Effector memory CD4-positive, alpha-beta T cell (primary cell): ENCODE measurements at places on chromosomes 4 and X.

DNA sequence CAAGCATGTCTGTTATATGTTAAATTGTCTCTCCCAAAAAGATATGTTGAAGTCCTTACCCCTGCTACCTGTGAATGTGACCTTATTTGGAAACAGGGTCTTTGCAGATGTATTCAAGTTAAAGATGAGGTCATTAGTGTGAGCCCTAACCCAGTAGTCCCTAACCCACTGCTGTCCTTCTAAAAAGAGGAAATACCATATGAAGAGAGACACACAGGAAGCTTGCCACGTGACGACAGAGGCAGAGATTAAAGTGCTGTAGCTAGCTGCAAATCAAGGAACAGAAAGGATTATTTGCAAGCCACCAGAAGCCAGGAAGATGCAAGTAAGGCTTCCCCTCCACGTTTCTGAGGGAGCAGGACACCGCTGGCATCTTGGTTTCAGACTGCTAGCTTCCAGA, 150.1 kb downstream of the HNRNPD start:
- no peak for DNase-seq

- DNase-seq: no peak
Observed at GRCh38 chrX:150616863-150617198, 48.4 kb downstream of the MTM1 start.

- no peak for DNase-seq
Observed at GRCh38 chrX:99073551-99073950, 1336.5 kb downstream of the PCDH19 start.

GRCh38 chr4:7190691-7191545, 1.4 kb upstream of the SORCS2 start:
- no peak for DNase-seq

- no peak for DNase-seq
Observed at GRCh38 chr4:177369372-177369771, 59.7 kb downstream of the NEIL3 start.

GRCh38 chr4:79578606-79579005, 170.6 kb upstream of the GK2 start:
- no peak for DNase-seq

DNA sequence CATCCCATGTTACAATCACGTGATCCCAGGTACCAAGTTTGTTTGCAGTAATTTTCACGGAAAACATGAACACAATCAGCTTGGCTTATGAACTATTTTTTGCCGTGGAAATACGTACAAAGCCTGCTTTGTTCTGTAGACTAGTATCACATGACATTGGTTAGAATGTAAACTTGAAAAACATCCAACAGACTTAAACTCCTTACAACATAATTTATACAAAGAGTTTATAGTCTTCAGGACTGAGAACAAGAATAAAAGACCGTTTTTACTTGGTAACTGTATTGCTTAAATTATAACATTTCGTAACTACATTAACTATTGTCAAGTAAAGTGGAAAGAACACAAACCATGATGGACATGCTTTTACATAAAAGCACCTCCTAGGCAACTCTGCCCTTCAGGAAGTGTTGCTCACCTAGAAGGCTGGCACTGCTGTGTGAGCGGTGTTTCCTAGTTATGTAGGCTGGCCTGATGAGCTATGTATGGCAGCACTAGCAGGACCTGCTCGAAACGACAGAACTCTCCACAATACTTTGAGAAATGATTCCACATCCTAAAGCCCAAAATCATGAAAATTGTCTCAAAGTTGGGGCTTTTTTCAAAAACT, 41.8 kb upstream of the WDR1 start:
- DNase-seq: no peak

- DNase-seq: no peak
Observed at GRCh38 chrX:153848325-153848724, 18.0 kb upstream of the PDZD4 start.

DNA sequence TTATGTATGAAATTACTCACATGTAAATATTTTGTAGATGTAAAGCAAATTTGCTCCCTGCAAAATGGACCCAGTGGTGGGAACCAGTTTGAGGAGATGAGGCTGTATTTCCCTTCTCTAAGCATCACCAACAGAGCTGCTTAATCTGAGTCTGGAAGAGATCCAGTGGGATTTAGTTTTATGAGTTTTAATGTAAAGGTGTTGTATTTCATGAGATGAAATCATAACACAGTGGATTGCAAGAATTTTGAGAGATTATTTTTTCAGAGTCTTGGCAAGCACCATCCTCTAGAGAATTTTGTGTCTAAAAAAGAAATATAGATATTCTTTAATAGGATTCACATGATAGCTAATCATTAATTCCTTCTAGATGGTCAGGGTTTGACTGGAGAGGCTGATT, 35.6 kb upstream of the SFRP2 start:
- DNase-seq: no peak

DNA sequence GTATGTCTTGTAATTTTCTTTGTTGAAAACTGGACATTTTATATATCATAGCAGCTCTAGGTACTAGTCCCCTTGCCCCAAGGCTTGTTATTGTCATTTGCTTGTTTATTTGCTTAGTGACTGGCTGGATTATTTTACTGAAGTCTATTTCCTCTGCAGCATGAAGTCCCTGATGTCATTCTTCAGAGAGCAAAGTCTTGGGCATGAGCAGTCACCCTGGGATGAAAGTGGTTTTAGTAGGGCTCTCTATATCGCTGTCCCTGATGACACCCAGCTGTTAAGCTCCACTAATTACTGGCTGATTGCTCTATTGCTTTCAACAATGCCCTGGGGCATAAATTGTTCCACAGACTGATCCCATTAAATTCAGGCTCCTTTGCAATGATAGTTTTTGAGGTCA, 113.5 kb upstream of the USP9X start:
- no peak for DNase-seq

GRCh38 chr4:148737061-148737770, 295.0 kb upstream of the NR3C2 start:
- DNase-seq: no peak

DNA sequence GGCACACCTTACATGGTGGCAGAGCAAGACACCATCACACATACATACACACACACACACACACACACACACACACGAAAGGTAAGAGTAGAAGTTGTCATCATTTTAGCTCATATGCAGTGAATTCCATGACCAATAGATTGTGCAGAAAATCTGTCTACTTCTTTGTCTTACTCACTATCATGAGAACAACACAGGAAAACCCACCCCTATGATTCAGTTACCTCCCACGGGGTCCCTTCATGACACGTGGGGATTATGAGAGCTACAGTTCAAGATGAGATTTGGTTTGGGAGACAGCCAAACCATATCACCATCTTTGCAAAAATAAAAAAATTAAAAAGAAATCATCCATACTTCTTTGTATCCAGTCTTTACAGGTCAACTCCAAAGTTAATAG, 221.1 kb downstream of the BMPR1B start:
- no peak for DNase-seq

DNA sequence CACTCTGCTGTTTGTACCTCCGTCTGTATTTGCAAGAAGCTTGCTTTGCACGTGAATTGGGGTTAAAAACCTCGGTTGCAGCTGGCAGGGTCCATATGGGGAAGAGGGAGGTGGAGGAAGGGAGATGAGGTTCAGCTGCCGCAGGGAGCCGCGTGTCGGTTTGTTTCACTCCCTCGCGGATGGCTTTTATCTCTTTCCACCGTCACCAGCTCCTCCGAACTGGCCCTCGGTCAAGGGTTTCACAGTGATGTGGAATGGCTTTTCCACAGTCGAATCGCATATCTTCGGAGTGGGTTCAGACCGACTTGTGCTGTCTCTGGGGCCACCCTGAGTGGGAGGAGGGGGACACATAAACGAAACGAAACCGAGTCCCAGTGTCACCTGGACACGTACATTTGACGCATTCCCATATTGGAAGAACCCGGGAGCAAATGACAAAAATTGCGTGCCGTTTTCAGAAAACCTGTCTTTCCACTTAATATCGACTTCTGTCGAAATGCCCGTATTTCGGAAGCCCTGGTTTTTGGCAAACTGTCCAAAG, 929 bp downstream of the ZBTB33 start:
- DNase-seq: no peak

DNA sequence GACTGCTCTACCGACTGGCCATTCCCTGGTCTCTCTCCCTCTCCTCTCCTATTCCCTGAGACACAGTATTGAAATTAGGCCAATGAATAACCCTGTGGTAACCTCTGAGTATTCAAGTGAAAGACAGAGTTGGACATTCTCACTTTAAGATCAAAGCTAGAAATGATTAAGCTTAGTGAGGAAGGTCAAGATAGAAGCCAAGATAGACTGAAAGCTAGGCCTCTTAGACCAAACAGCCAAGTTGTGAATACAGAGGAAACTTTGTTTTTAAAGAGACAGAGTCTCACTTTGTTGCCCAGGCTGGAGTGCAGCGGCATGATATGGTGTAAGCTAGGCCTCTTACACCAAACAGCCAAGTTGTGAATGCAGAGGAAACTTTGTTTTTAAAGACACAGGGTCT, 64.6 kb downstream of the KDM6A start:
- DNase-seq: no peak

DNA sequence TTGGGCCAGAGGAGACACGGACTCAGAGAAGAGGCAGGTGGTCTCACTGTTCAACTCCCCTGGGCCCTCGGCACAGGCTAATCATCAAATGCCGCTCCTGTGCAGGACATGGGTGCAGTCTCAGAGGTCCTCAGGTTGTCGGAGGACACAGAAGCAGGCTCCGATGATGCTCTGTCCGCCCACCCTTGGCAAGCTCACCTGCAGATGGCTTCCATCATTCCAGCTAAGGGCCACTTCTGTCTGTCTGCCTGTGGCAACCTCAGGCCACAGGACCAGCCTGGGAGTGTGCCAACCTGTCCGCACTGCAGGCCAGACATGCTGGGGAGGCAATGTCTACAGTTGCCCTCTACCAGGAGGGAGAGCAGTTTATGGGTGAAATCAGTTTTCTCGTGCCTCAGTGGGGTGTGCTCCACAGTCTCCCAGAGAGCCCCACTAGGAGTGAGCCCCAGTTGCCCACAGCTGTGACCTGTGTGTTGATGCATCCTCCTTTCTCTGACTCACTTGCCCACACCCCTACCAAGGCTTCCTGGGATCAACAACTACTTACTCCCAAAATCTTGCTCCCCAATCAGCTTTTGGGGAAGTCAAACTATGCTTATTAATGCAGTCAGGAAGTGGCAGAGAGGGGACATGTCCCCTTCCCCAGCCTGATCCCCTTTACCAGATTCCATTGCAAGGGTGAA, 55.9 kb downstream of the HTRA3 start:
- DNase-seq: no peak
